Activated CD4-positive, alpha-beta T cell treated with anti-CD3 and anti-CD28 coated beads, Interleukin-2, amount 10 ng/mL, durations not matched to agents 24 days and 14 days (primary cell): ENCODE measurements at places on chromosomes 3 and 15. TPM values are rescaled to one million over a fixed set of nuclear protein-coding genes. Genes with fewer than 3 reads are reported as not detected.

GRCh38 chr3:123026565-123027291, 835 bp downstream of the SEMA5B start:
- peak; percentile 62 for DNase-seq

DNA sequence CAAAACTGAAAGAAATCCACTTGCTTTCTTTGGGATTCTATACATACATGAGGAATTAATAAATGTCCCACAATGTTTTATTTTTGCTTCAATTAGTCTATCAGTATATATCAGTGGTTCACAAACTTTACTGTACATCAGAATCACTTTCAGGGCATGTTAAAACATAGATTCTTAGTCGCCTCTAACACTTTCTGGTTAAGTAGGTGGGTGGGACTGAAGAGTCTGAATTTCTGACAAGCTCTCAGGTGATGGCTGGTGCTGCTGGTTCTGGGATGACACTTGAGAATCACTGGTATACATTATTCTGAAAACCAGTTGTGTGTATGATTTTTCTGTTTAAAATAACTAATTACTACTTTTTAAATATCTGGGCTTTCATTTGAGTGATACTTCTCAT, 393.3 kb downstream of the TBC1D5 start:
- DNase-seq: no peak

- DNase-seq: peak; percentile 71
These were observed 1.2 kb upstream of the ANP32A start for GRCh38 chr15:68821841-68822381.

- peak; percentile 73 for DNase-seq
These were observed 736 bp downstream of the ARHGEF26 start for GRCh38 chr3:154121701-154122551.

- DNase-seq: no peak
These were observed 25.9 kb downstream of the ADGRG7 start for GRCh38 chr3:100635273-100635701.

GRCh38 chr3:149990423-149990948, 19.8 kb upstream of the PFN2 start:
- no peak for DNase-seq

DNA sequence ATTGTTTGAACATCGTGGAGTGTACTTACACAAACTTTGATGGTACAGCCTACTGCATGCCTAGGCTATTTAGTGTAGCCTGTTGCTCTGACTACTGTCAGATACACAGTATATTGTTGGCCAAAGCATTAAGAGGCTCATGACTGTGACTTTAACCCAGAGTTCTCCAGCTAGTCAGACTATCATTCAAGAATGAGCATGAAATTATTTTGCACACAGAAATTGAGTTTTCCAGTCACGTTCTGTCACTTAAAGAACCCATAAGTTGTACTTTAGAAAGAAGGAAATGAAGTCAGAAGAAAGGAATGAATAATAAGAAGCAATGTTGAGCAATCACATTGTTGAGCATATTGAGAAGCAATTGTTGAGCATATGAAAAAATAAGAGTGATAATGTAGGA, 37.6 kb upstream of the SLC22A13 start:
- no peak for DNase-seq

GRCh38 chr3:170021083-170021482, 16.7 kb upstream of the GPR160 start:
- DNase-seq: no peak

DNA sequence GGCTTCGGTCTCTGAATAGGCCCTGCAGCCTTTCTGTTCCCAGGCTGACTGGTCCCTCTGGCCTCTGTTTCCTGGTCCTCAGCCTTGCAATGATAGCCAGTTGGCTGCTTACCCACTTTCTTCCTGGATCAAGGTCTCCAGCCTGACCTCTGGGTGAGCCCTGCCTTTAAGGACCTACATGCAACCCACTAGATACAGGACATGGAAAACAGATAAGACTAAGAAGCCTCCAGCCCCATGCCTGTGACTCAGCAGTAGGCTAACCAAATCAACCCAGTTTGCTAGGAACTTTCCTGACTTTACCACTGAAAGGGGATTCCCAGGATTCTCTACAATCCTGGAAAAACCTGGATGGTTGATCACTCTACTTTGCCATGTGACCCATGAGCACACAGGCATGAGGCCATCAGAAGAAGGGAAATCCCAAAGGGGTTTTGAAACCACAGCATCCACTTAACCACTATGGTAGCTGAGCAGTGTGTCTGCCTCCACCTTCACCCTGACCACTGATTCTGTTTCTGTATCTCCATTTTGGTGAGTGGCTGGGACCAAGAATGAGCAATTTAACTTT, 188.1 kb downstream of the CHST2 start:
- no peak for DNase-seq

DNA sequence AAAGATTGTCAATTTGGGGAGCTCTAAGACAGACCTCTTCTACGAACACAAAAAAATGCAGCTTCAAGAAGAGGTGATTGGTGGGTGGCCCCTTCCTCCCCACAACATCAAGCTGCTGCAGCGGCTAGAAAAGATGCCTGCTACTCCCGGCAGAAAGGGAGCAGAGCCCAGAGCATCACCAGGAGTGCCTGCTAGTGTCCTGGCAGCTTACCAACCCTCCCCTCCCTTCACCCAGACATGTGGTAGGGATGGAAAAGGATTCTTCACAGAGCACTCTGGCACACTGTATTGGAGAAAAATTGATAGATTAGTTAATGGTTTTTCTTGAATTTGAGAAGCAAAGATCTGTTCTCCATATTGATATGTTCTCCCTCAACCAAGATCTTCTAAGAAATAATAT, 10.8 kb downstream of the IP6K1 start:
- no peak for DNase-seq

- no peak for DNase-seq
These were observed 29.3 kb downstream of the CD200 start for GRCh38 chr3:112362221-112362620.

GRCh38 chr3:59258550-59259260, 208.9 kb upstream of the CFAP20DC start:
- no peak for DNase-seq

DNA sequence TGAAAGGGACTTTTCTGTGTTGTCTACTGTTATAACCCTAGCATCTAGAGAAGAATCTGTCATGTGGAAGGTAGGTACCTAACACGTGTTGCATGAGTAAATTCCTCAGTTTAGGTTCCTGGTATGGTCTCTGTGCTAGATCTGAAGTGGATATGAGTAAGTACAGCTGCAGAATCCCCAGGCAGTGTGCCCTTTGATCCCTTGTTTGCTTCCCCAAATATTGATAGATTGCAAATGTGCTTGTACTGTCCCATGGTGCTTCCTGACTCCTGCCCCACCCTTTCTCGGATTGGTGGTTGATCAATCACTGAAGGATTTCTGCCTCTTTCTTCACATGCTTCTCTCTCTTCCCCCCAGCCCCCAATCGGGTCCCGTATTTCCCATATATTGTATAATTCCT, 450.4 kb downstream of the UNC13C start:
- no peak for DNase-seq

GHSR gene
- total RNA-seq: not detected in 2 replicates

SCN11A gene
- total RNA-seq: not detected in 2 replicates

CLRN1 gene
- total RNA-seq: not detected in 2 replicates

IVD gene
- 66.6 and 70.7 TPM in 2 replicates for total RNA-seq
